ENCODE measurements at places on chromosomes 6 and 20.

DNA sequence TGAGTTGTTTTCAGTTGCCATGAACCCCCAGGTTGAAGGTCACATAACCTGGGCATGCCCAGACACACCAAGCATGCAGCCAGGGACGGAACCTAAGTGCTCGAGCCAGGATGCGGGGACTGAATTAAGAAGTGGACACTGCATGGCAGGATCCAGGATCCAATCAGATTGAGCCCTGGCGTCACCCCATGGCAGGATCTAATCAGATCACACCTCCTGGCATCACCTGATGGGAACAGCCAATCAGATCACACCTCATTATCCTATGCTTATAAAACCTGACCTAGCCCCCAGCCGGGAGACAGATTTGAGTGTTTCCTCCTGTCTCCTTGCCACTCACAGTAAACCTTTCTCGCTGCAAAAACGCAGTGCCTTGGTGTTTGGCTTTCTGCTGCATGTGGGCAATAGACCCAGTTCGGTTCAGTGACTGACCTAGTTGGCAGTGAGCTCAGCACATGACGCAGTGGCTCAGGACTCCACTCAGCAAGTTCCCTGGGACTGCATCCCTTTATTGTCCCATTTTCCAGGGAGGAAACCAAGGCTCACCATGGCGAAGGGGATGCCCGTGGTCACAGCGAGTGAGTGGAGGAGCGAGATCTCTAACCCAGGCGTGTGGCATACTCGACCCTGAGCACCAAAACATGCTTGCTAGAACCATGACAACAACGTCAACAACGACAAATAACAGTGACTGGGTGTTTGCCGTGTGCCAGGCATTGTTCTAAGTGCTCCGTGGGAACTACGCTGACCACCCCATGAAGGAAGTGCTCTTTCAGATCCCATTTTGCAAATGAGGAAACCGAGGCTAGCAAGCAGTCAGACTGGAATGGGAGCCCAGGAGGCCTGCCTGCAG, 66.3 kb downstream of the RBM38 start:
- no peak for DNase-seq

GRCh38 chr20:32158351-32158750, 48.8 kb downstream of the TM9SF4 start:
- DNase-seq, result no peak

- DNase-seq, result no peak
Observed at GRCh38 chr6:169866140-169866534, 114.7 kb downstream of the ERMARD start.

- DNase-seq, result peak; percentile 43
Observed at GRCh38 chr6:56708810-56709597, 66.3 kb upstream of the DST start.

DNA sequence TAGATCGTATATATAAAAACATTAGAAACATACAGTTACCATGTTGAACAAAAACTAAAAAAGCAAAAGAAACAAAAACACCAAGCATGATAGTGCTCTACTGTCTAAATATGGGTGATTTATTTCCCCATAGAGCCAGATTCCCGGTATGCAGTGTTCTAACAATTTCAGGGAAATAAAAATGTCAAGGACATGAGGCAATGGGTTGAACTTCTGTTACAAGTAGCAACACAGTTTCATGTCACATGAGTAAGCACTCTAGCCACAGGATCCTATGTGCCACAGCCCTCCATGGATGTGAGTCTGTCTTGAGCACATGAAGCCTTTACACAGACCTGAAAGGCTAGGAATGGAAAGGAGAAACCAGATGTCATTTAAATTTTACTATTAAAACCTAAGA, 96.0 kb downstream of the MAP3K5 start:
- no peak for DNase-seq

DNA sequence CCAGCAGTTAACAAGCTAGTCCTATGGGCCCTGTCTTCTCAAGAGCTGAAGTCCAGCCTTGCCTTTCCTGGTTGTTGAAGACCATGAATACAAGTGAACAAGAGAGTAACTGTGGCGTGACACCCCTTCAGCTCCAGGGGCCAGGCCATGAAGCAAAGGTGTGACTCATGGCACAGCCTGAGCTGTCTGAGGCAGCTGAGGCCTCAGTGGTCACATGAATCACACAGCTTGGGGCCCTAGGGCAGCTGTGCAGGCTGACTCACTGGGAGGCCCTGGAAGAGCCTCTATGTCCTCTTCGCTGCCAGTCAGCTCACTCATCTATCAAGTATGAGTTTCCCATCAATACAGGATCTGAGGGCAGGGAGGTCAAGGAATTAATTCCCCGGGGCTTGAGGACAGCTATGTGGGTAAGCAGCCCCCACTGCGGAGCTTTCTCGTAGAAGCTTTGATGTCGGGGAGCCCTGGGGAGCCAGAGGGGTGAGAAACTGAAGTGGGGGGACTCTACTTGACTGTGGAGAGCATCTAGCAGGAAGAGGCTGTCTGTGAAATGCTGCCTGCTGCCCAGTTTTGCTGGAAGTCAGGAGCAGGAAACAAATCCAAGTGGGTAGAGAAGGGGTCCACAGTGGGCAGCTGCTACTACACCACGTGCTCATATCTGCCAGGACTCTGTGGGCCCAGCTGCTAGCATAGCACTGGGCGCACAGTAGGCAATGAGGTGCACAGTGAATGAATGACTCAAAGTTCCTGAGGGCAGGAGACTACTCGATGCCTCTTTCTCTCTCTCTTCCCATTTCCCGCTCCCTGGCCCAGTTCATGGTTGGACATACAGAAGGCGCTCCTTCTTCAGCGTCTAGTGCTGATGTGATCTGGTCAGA, 13.7 kb upstream of the FAM83C start:
- DNase-seq, result no peak

DNA sequence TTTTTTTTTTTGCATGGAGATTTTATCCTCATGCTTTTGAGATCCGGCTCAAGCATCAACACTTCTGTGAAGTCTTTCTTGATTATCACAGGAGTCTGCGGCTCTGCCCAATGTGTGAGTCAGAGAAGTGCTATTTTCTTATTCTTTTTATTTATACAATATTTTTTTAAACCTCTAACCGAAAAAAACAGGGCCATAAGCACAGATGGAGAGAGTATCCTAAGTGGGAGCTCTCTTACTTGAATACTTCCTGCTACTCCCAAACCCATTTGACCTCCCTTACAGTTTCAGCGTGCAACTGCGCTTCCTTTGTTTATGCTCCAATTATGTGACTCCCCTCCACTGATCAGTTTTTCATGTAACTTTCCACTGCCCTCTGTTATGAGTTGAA, 8.7 kb upstream of the ATXN1 start:
- DNase-seq, result no peak

DNA sequence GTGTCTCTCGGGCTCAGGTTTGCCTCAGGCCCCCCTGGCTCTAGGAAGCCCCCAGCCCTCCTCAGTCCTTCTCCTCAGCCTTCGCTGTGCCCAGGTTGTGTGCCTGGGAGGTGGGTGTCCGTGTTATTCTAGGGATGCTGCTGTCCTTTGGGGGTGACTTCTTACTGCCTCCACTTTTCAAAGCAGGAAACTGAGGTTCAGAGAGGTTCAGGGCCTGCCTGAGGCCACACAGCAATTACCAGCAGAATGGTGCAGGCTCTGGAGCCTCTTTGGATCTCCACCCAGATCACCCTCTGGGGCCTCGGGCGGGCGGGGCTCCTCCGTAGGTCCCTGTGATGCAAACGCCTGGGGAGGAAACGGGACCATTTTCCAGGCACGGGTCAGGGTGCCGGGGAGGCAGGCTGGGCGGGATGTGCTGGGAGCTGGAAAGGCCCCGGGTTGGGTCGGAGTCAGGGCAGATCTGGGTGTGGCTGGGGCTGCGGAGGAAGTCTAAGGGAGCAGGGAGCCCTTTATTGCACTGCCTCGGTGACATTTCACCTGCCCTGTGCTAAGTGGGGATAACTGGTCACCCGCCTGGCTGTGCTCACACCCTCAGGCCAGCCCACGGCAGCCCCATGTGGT, 23.2 kb downstream of the GATA5 start:
- DNase-seq, result no peak

GRCh38 chr20:63264519-63264918, 8.1 kb upstream of the ARFGAP1 start:
- no peak for DNase-seq

GRCh38 chr20:56809668-56810067, 180.6 kb downstream of the TFAP2C start:
- DNase-seq, result no peak

DNA sequence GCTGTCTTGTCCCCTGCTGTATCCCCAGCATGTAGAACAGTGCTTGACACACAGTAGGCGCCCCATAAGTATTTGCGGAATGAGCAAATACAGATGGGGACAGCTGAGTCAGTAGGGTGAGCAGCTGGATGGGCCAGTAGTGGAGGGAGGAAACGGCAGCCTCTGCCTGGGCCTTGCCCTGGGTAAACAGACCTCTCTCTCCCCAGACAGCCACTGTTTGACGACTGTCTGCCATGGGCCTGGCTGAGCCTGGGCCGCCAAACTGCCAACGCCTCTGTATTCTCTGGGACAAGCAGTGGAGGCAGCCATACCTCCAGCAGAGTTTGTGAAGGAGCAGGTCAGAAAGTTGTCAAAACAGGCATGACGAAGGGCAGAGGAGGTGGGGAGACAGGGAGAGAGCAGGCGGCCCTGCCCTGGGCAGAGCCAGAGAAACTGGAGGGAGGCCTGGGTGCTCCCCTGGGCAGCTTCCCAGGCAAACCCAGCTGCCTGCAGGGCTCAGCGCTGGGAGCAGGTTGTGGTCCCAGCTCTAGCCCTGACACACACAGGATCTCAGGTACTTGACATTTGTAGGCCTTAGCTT, 15.2 kb downstream of the HNF4A start:
- no peak for DNase-seq

- no peak for DNase-seq
Observed at GRCh38 chr6:24357336-24358218, at the start of gene DCDC2. DCDC2 (minus strand) TSS chr6:24358059; CDS start chr6:24357750, 309 bp downstream.

- no peak for DNase-seq
Observed at GRCh38 chr6:150510576-150510975, 89.1 kb upstream of the PLEKHG1 start.

GRCh38 chr6:85470023-85470410, 20.1 kb downstream of the NT5E start:
- DNase-seq, result no peak

GRCh38 chr6:122028933-122029522, 370.4 kb upstream of the HSF2 start:
- no peak for DNase-seq

GRCh38 chr6:52371656-52372191, 9.8 kb downstream of the PAQR8 start:
- no peak for DNase-seq

Measured in GM12864 (cell line).